ENCODE measurements at places on chromosomes 3 and 15.

GRCh38 chr3:64595253-64595694 is 92.5 kb downstream of the ADAMTS9 start:
- DNase-seq: no peak

DNA sequence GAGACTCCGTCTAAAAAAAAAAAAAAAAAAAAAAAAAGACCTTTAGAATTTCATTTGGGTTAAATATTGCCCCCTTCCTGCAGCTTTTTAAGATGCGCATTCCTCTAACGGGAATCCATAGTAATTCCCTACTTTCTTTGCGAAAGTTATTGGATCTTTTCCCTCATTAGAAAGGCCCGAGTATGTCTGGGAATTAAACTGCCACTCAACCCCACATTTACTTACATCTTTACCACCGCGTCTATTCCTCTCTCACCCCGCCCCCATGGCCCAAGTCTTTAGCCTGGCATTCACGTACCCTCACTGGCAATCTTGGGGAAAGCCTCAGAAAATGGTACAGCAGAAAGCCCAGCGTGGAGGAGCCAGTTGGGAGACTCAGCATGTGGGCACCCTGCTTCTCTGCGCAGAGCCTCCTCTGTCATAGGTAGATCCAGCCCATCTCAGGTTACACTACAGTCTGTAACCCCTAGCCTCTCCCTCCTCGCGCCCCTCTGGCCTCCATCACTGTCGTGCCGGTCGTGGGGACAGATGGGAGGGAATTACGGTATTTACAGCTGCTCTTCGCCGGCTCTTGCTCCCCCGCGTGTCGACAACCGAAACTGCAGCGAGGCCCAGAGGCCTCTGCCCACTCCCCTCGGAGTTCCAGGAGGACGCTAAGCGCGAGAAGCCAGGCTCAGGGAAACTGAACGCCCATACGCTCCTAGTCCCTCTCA is 6.4 kb upstream of the ANKDD1A start:
- DNase-seq: no peak

DNA sequence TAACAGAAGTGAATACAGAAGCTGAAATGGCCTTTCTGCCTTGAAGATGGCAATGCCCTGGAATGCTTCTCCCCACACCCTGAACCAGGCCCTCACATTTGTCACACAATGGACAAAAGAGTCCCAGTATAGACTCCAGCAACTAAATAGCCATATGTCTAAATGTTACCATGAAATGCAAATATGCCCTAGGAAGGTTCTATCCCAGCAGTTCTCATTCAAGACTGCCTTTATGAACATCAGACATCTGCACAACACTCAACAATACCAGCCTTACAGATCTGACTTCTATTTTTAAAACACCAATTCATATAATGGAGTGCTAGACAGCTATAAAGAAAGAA is 7.9 kb downstream of the ITGB5 start:
- no peak for DNase-seq

GRCh38 chr3:111045564-111045963 is 26.1 kb upstream of the NECTIN3 start:
- DNase-seq: no peak

GRCh38 chr15:60804986-60805949 is 326.3 kb upstream of the ICE2 start:
- DNase-seq: no peak

DNA sequence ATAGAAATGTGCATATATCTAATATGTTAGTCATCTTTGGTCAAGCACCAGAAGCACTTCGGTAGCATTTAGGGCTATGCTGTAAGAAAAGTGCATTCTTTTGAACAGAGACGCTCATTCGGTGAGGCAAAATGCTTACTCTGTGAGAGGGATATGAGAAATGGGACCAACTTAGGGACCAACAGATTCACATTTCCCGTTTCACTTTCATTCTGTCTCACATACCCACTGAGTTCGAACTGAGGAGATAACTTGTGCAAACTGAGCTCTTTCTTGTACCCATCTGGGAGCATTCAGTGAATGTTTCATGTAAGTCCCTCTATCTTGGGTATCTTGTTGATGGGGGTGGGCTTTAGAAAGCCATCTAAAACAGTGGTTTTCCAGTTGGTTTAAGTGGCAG is 135.3 kb downstream of the FEZF2 start:
- no peak for DNase-seq

- no peak for DNase-seq
Observed at GRCh38 chr3:72855001-72855400, 6.8 kb upstream of the SHQ1 start.

GRCh38 chr3:14872706-14873105 is 53.9 kb downstream of the FGD5 start:
- DNase-seq: no peak

GRCh38 chr3:4426782-4427344 is 40.2 kb downstream of the SUMF1 start:
- no peak for DNase-seq

- no peak for DNase-seq
Observed at GRCh38 chr3:179701176-179701827, 48.5 kb downstream of the USP13 start.

GRCh38 chr15:41621200-41622193 is 38.7 kb upstream of the MGA start:
- peak; percentile 44 for DNase-seq

DNA sequence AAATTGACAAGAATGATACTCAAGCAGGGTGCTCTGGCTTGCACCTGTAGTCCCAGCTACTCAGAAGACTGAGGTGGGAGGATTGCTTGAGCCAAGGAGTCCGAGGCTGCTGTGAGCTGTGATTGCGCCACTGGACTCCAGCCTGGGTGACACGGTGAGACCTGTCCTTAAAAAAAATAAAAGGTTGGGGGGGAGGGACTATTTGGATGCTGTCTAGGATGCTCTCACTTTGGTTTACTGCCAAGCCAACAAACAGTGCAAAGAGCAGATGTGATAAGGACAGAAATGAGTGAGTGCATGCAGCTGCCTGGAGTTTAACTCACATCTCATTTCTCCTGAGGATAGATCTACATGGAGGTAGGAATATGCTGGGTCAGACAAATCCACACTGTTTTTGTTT is 130.0 kb downstream of the FRMD4B start:
- DNase-seq: no peak

DNA sequence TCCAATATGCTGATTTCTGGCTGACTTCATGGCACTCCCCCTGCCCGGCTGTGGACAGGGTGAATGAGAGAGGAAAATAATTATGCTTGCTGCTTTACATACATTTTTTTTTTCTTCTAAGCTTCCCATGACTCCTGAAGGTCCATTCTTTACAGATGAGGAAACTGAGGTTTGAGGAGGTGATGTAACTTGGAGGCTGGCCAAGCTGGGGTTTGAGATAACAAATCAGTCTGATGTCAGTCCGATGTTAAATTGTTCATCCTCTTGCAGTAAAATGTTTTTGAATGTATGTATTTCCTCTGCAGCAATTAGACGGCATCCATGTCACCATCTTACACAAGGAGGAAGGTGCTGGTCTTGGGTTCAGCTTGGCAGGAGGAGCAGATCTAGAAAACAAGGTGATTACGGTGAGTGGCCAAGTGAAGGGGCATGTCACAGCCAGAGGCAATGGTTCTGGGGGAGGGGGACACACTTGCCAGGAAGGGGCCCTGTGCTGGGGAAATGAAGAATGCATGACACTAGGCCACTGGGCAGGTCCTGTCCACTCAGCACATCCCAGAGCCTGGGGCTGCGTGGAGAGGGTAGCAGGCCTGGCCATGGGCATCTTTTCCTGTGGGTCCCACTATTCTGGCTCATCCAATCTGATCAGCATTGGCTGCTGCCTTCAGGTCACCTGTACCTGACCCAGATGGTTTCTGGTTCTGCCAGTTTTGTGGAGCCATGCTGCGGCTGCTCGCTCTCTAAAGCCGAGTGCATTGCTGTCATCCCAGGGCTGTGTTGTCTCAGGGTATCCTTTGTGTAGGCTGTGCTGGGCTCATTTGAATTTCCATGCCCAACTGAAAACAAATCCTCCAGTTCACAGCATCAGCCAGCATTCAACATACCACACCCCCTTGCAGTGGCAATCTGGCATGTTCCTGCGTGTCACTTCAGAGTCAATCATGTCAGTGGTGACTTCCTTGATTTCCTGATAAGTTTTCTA is 20.4 kb downstream of the STARD5 start:
- DNase-seq: no peak

GRCh38 chr15:67832031-67832551 is 6.8 kb downstream of the SKOR1 start:
- DNase-seq: no peak

DNA sequence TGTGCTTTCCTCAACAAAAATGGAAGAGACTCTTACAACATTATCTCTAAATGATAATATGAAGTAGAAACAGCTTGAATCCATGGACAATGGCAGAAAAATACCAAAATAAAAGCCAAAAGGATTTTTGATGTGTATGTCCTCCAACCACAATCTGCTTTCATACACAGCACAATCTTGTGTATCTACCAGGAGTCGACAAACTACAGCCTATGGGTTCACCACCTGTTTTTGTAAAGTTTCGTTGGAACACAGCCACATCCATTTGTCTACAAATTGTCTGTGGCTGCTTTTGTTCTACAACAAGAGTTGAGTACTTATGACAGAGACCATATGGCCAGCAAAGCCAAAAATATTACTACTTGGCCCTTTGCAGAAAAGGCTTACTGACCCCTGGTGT is 88.7 kb upstream of the UBE2E2 start:
- no peak for DNase-seq

DNA sequence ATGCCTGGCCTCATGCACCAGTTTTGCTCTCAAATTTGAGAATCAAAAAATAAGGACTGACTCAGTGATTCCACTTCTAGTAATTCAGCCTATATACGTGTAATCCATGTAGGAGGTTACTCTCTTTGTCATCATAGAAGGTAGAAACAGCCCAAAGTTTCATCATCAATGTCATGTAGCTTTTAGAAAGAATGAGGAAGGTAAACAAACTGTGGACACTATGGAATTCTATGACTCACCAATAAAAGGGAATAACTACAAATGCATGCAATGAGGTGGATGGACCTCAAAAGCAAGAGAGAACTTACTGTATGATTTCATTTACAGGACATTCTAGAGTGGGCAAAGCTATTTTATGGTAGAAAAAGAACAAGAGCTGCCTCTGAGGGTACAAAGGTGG is 93.2 kb upstream of the LRIG1 start:
- no peak for DNase-seq

DNA sequence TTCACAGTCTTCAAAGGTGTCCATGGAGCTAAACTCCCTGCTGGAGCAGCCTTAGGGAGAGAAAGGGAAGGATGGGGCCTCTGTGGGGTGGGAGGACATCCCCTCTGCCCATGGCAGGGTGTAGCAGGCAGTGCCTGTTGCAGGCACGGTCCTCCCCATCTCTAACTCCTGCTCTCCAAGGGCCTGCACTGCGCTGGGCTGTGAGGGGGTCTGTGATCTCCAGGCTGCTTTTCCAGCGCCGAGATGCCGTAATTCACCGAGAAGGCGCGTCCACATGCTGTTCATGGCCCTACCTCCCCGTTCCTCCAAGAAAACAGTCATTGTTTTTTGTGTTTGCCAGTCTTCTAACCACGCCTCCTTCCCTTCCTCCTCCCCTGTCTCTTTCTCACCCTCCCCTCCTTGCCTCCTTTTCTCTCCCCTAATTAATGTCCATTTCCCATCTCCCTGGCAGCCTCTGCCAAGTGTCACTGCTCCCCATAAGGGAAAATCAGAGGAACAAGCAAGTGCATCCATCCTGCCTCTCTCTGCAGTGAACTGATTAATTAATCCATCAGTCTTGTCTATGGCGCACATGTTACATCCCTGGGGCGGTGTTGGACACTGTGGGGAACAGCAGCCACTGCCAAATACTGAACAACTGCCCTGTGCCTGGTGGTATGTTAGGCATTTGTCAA is 17.7 kb upstream of the LAMP3 start:
- DNase-seq: no peak

GRCh38 chr3:32401126-32401525 is 9.5 kb downstream of the CMTM7 start:
- DNase-seq: no peak

GRCh38 chr3:61562042-61562720 is 810 bp downstream of the PTPRG start:
- no peak for DNase-seq

All from NCI-H1048 (cell line).